T-helper 22 cell (primary cell): ENCODE measurements at places on chromosomes 7 and 10.

DNA sequence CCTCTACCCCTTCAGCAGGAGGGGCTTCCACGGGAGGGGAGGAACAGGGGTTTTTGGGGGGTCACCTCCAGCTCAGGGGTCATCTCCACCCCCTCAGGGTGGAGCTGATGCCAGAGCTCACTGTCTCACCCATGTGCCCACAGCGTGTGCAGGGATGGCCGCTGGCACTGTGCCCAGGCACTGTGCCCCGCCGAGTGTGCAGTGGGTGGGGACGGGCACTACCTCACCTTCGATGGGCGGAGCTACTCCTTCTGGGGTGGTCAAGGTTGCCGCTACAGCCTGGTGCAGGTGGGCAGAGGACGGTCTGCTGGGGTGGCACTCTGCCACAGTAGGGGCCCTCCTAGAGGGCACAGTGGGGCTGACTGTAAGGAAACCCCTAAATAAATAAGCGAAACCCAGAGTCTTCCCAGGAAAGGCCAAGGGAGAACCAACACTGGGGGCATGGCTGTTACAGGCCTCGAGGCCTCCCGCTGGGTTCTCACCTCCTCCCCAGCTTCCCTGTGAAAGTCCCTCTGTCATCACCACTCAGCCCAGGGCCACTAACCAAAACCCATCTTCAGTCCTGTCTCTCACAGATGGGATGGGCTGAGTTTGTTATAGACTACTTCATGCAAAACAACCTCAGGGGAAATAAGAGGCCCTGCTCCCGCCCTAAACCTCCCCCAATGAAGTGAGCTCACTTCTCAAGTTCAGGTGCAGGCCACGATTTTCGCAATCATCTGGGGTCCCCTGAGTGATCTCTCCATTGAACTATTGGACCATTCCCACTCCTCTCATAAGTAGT, 7.4 kb upstream of the ZNF467 start:
- no peak for DNase-seq

DNA sequence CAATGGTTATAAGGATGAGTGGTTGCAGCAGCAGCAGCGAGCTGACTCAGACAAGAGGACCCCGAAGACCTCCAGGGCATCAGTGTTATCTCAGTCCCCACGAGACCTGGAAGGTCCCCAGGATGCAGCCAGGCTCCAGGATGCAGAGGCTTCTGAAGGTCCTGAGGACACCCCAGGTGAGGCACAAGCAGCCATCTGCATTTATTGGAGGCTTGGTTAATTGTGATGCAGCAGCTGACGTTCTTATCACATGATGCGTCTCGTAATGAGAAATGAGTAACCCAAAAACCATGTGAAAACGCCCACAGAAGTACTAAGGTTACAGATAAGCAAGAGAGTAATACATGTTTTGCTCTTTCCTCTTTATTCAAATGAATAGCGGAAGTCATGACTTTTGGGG, 17.4 kb downstream of the C7orf57 start:
- no peak for DNase-seq

GRCh38 chr7:43244232-43244631, 131.8 kb downstream of the HECW1 start:
- DNase-seq, result no peak

DNA sequence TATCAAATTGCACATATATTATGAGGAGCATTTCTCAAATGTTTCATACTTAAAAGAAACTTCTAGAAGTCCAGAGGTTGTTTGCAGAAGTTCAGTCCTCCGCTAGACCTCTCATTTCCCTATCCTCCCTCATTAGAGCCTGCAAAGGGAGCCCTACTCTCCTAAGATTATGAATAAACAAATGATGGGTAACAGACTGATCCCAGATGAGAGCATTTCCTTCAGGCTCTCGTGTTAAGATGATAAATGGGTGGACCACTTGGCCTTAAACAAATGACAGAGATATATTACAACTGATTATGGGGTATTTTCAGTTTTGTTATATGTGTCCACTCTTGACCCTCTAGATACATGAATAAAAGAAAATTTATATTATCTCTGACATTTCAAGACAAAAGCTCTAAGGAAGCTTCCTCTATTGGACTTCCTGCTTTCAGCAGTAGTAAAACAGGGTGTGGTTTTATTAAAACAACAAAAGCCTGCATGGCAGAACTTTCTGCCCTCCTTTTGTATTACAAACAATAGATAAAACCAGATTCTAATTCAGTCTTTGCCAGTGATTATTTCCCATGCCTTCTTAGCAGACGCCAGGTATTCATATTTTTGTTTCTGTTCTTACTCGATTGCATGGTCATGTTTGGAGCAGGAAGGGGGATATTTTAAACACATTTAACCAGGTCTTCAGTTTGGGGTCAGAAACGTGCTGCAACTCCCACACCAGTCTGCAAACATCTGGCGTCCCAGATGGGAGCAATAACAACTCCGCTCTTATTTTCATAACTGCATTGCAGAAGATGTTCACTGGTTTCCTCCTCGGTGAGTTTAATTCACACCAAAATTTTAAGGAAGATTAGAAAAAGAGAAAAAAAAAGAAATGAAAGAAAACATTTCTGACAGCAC, 52.4 kb upstream of the FAM204A start:
- no peak for DNase-seq

DNA sequence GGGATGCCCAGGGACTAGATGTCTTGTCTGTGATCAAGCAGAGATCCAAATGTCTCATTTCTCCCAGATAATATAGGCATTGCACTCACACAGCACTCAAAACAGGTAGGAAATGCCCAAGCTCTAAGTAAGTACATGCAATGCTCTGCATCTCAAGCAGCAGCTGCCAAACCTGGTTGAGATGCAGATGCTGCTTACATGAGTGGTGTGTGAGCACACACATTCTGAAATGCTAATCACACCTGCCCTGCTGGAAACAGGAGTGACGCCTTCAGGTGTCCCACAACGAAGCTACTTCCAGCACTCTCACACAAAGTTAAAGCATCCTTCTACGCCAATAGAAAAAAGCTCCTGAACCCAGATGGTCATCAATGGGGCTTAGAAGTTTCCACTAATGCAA, 132.9 kb downstream of the CALN1 start:
- no peak for DNase-seq

DNA sequence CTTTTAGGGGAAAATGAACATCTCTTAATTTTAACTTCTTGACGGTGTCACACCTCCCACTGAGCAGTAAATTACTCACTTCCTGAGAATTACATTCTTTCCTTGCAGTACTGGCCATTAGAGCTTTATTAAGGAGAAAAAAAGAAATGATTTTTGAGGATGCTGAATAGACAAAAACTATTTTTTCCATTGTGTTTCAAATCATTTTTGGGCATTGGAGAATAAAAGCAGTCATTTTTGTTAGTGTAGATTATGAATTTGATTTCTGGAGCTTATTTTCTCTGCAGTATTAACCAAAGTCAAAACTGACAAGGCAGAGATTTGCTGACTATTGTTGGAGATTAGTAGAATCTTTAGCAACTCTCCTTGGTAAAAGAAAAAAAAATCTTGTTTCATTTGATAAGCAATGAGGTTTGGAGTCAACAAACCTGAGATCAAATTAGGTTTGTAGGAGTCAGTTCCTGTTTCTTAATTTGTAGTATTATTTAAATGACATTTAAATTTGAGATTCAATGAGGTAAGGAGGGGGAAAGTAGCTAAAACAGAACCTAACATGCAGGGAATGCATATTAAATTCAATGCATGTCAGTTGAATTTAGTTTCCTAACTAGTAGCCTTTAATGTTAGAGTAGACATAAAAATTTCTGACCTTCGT, 70.6 kb downstream of the AP3M1 start:
- DNase-seq, result no peak

- DNase-seq, result no peak
These were observed 140.4 kb upstream of the BMPER start for GRCh38 chr7:33764752-33765451.

- no peak for DNase-seq
These were observed 26.8 kb upstream of the AQP1 start for GRCh38 chr7:30884881-30885280.

DNA sequence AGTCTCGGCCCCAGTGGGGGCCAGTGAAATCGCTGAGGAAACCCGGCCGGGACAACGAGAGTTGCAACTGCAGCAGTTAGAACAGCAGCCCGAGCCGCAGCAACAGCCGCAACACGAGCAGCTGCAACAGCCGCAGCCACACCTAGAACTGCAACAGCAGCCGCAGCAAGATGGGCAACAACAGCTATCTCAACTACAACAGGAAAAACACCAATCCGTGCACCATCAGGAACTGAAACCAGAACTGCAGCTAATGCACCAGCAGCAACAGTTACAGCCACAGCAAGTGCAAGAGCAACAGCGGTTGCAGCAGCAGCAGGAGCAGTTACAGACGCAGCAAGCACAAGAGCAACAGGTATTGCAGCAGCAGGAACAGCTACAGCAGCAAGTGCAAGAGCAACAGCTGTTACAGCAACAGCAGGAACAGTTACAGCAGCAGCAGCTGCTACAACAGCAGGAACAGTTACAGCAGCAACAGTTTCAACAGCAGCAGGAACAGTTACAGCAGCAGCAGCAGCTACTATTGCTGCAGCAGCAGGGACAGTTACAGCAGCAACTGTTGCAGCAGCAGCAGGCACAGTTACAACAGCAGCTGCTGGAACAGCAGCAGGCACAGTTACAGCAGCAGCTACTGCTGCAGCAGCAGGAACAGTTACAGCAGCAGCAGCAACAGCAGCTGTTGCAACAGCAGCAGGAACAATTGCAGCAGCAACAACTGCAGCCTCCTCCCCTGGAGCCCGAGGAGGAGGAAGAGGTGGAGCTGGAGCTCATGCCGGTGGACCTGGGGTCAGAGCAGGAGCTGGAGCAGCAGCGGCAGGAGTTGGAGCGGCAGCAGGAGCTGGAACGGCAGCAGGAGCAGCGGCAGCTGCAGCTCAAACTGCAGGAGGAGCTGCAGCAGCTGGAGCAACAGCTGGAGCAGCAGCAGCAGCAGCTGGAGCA, 6.1 kb downstream of the ZNF853 start:
- DNase-seq, result no peak

- no peak for DNase-seq
These were observed 35.8 kb upstream of the BHLHA15 start for GRCh38 chr7:98175260-98175940.

GRCh38 chr10:72012796-72013195, 48.6 kb downstream of the CHST3 start:
- DNase-seq, result no peak

DNA sequence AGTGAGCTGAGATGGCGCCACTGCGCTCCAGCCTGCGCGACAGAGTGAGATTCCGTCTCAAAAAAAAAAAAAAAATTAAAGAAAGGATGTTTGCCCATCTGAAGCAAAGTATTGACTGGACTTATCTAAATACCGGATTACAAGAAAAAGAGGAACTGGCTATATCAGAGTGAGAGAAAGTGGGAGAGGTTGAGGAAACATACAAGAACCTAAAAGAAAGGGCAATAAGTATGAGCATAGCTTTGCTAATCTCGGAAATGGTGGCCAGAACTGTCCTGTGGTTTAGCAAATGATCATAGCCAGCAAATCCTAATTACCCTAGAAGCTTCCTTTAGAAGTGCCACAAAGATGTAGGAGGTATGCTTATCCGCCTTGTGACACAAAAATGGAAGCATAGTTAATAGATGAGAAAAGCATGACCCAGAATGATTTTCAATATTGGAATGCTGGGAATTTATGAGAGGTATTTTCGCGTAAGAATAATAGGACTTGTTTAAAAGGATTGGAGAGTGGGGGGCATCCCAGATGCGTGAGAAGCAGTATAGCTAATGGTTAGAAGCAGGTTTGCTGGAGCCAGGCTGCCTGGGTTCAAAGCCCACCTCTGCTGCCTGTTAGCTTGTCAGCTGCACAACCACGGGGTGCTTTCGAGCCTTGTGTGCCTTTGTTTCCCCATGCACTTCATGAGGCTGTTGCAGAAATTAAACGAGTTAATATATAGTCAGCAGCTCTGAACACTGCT, 1.2 kb upstream of the GTPBP4 start:
- DNase-seq, result no peak

DNA sequence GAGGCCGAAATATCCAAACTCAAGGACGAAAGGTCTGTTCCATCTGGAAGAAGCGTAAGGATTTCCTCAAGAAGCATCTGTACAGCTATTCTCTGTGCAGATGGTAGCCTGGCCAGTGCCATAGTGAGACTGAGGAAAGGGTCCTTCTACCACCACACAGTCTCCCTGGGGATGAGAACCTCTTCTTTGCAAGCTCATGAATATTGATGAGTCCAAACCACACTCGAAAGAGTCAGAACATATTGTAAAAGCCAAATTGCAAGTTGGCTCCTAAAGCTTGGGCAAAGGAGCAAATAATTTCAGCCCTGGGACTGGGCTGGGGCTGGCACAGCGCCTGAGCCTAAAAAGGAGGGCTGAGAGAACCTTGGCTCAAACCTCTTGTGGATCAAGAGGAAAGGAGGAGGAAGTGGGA, 66.1 kb upstream of the PIP4K2A start:
- no peak for DNase-seq
